CD4-positive, alpha-beta memory T cell (primary cell): ENCODE measurements at places on chromosomes 2 and 18. TPM values are rescaled to one million over a fixed set of nuclear protein-coding genes. Genes with fewer than 3 reads are reported as not detected.

The ALPG gene
- not detected for polyA plus RNA-seq

The SP140L gene
- 37.2 TPM for polyA plus RNA-seq

The ACADL gene
- not detected for polyA plus RNA-seq

The TUBA3E gene
- polyA plus RNA-seq: not detected

The CRIM1 gene
- not detected for polyA plus RNA-seq

The CPO gene
- not detected for polyA plus RNA-seq

The KCNF1 gene
- polyA plus RNA-seq: not detected

The ZAP70 gene
- polyA plus RNA-seq: 149 TPM

The KHK gene
- polyA plus RNA-seq: 6.3 TPM

The SELENOI gene
- polyA plus RNA-seq: 2.7 TPM

The HOXD10 gene
- polyA plus RNA-seq: not detected

The IL18R1 gene
- polyA plus RNA-seq: 12.4 TPM

The EGR4 gene
- polyA plus RNA-seq: not detected

The FAP gene
- not detected for polyA plus RNA-seq

The HEATR5B gene
- polyA plus RNA-seq: 20.7 TPM

The PID1 gene
- polyA plus RNA-seq: not detected

The ERFE gene
- polyA plus RNA-seq: not detected

The SLC4A3 gene
- polyA plus RNA-seq: not detected

The ZEB2 gene
- 1.5 TPM for polyA plus RNA-seq

The TRIM43 gene
- polyA plus RNA-seq: not detected

The CFAP65 gene
- not detected for polyA plus RNA-seq
